ENCODE measurements at places on chromosomes 1 and 21.

- no peak for DNase-seq
Observed at GRCh38 chr1:208709981-208710380, 465.8 kb upstream of the PLXNA2 start.

DNA sequence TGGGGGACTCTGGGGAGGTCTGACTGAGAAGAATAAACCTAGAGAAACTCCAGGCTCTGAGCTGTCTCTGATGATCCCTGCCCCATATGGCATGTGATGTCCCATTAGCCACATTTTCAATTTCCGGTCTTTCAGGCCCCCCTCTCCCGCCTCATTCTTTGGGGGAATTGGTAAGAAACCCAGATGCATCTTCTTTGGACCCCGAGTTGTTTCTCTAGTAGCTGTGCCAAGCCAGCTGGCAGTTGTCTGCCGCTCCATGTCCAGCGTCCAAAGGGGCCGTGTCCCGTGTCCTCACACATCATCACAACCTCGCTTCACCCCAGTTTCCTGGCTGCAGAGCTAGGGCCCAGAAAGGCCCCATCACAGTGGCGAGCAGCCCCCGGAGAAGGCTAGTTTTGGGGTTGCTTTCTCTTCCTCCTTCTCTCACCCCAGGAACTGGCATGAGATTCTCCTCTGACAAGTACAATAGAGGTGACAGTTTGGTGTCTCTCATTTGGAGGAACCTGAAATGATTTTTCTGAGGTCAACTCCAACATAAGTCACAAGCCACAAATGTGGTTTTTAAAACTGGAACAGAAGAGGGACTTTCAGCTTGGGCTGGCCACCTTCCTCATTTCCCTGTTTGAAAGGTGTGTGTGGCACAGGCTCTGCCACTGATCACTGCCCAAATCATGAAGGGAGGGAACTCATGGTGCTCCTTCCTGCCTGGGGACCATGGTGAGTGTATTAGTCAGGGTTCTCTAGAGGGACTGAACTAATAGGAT lies 6.4 kb upstream of the GPR157 start:
- no peak for DNase-seq

DNA sequence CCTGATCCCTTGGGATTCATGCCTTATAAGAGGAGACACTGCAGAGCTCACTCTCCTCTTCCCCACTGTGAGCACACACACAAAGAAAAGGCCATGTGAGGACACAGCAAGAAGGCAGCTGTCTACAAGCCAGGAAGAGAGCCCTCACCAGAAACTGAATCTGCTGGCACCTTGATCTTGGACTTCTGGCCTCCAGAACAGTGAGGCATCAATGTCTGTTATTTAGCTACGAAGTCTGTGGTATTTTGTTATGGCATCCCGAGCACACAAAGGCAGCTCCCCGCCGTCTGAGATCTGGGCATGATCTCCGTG lies 47.1 kb upstream of the RPL11 start:
- no peak for DNase-seq

- no peak for DNase-seq
Observed at GRCh38 chr1:19344372-19344810, 32.3 kb downstream of the SLC66A1 start.

DNA sequence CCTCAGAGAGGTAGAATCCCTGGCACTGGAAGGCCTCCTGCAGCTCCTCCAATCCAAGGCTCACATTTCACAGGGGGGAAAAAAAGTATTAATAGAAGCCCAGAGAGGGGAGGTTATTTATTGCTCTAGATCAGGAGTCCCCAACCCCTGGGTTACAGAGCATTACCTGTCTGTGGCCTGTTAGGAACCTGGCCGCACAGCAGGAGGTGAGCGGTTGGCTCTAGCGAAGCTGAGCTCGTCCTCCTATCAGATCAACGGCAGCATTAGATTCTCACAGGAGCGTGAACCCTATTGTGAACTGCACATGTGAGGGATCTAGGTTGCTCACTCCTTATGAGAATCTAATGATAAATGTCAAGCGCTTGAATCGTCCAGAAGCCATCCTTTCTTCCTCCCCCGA lies 46.8 kb upstream of the RCC2 start:
- no peak for DNase-seq
